CD4-positive, alpha-beta T cell treated with Interleukin-17A for 4 hours (primary cell): ENCODE measurements at places on chromosomes 7 and 10.

- no peak for DNase-seq
Observed at GRCh38 chr7:157699357-157700013, 362.7 kb downstream of the DNAJB6 start.

DNA sequence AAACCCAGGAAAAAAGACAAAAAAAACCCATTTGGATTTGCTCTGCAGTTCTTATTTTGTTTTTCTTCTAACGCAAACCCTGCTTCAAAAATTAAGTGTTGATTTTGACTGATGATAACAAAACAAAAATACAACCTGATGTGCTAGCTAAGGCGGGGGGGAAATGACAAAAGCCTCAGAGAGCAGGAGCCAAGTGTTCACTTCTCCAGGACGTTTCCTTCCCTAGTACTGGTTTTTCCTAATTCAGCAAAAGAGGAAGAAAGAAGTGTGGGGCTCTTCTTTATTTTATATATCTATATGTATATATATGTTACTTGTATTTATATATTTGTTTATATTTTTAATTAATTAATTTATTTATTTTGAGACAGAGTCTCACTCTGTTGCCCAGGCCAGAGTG, 28.0 kb downstream of the SNX10 start:
- no peak for DNase-seq

GRCh38 chr7:22200777-22201176, 156.2 kb downstream of the RAPGEF5 start:
- no peak for DNase-seq

- no peak for DNase-seq
Observed at GRCh38 chr7:50479743-50480517, 29.8 kb upstream of the FIGNL1 start.

DNA sequence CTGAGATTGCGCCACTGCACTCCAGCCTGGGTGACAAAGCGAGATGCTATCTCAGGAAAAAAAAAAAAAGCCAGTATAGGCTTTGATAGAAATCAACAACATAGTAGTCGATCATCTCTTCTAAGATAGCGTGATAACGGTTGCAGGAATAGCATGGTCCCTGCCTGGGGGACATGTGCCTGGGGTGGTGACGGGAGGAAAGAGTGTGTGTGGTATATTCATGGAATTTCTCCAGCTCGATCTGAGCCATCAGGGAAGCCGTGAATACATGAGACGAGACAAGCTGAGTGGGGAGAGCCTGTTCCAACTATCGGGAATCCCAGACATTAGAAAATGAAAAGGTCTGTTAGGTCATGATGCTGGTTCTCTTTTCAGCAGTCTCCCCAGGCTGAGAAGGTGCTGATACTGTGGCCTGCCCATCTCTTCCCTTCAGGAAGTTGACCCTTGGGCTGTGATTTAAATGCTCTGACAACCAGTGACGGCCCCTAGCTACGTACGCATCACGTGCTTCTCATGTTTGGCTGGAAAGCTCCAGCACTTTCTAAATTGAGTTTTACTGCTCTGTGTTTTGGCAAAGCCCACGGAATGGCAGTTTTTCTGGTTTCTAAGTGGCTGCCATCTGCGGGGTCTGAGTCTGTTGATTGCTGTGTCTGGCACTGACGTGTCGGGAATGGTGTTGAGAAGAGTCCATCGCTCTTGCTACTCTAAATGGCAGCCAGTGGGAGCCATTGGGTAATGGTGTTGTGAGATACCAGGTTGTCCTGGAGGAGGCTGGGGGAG, 229.3 kb downstream of the CCDC3 start:
- no peak for DNase-seq

DNA sequence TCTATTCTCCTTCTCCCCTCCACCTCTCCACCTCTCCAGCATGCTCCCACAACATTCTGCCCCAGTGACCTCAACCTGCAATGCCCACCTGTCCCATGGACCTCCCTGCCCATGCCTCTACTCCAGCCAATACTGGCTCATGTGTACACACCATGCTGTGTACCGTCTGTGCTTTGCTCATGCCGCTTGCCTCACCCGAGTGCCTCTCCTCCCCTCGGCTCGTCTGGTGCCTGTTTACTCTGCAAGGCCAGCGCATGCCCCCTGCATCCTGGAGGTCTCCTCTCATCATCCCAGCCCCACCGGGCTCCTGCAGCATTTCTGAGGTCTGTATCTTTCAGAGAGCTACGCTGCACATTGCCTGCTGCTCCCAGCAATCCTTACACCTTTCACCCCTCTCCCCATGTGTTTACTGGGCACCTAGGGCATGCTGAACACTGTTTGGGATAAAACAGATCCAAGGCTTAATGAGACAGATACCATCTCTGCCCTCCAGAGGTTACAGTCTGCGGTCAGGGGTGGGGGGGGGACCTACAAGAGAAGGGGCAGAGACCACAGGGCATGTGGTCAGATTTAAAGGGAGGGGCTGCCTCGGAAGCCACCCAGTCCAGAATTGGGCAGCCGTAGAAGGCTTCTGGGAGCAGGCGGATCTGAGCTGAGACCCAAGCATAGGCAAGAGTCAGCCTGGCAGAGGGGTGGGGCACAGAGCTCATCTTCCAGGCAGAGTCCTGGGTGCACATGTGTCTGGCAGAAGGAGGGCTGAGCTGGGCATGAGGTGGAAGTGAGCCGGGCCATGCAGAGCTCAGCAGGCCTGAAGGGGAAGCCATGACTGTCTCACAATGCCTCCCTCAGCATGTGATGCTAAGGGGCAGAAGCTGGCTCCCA, 29.6 kb upstream of the PSAP start:
- no peak for DNase-seq

- no peak for DNase-seq
Observed at GRCh38 chr7:157320608-157320980, 16.2 kb upstream of the DNAJB6 start.

DNA sequence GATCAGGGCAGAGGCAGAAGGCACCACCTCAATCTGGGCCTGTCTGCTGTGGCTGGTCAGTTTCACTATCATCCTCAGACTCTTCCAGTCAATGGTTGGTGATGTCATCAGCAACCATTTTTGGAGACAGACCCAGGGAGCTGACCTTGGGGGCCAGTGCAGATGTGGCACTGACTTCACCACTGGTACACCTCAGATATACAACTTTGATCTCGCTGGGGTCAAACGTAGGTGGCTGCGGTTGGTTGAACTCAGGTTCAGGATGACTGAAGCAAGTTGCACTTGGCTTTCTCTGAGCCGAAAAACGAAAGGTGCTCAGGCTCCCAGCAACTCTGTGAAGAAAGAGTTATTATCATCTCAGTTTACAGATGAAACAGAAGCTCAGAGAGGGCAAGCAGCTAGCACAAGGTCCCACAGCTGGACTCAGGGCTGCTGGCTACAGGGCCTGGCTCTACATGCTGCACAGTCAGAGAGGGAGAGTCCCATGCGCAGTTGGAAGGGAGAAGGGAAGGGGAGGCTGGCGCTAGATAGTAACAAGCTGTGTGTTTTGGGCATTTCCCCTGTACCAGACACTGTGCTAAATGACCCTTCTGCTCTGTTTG, 27.2 kb downstream of the ANKRD16 start:
- DNase-seq = no peak

- DNase-seq = no peak
Observed at GRCh38 chr7:26374647-26375373, 83.1 kb downstream of the SNX10 start.

DNA sequence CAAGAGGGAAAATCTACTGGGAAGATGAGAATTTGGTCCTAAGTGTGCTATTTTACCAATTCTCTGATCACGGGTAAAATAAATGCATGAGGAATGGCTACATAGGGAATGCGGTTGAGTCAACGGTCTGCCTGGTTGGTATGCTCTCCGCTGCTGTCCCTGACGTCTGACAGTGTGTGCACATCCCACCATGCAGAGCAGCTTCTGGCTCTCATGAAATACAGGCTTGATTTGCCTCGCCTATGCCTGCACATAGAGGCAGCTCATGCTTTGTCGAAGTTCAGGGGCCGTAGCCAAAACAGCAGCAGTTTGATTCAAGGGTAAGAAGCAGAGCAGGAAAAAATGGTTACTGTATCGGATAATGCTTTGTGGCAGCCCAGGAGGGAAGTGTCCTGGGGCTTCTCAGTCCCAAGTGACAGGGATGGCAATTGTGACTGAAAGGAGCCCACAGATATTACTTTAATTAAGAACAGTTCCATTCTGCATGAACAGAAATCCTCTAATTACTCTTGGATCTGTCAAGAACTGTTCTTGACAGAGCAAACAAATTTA, 268.4 kb upstream of the SLC26A5 start:
- no peak for DNase-seq

DNA sequence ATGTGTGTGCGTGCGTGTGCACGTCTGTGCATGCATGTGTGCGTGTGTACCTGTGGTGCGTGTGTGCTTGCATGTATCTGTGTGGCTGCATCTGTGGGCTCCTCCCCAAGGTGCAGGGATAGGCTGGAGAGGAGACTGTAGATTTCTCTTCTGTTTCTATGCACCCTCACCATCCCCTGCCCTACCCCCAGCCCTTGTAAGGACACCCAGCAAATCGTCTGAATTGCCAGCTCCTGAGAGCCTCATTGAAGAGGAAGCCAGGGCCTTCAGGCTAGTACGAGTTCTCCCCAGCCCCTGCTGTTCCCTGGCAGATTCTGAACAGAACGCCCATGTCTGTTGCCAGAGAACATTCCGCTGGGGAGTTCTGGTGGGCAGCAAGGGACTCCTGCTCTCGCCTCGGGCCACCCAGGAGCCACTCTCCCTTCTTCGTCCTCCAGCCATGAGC, 17.0 kb upstream of the TRIM8 start:
- no peak for DNase-seq

DNA sequence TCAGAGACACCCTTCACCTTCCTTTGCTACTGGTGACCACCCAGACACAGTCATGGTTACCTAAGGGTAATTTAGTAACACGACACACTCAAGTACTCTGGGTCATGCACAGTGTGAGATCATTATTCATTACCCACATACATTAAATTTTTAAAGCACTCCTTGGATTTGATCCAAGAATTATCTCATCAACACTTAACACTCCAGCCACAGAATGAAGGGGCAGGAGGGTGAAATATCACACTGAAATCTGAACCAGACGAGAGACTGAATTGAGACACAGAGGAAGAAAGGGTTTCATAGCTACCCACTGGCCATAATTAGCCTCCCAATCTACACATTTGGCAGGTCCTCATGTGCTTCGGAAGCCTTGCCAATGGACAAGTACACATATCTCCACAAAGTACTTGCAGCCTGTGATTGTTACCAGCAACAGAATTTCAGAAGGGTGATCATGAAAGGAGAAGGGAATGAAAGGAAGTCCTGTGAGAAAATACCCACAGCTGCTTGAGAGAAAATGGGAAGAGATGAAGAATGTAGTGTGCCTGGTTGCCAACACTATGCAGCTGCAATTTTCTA, 189.3 kb downstream of the POLR1F start:
- no peak for DNase-seq

GRCh38 chr10:116980041-116980440, 24.9 kb downstream of the SHTN1 start:
- no peak for DNase-seq

GRCh38 chr10:822661-823367, 108.7 kb downstream of the LARP4B start:
- no peak for DNase-seq

GRCh38 chr10:94316560-94316959, 46.2 kb downstream of the NOC3L start:
- DNase-seq = no peak

GRCh38 chr7:35355911-35356310, 102.0 kb upstream of the TBX20 start:
- DNase-seq = no peak

GRCh38 chr7:81367326-81367931, 402.4 kb downstream of the HGF start:
- DNase-seq = no peak
